ENCODE measurements at places on chromosomes 12 and 14. TPM values are rescaled to one million over a fixed set of nuclear protein-coding genes. Genes with fewer than 3 reads are reported as not detected.

GRCh38 chr12:10242539-10242938 lies 29.9 kb downstream of the GABARAPL1 start:
- no peak for DNase-seq

DNA sequence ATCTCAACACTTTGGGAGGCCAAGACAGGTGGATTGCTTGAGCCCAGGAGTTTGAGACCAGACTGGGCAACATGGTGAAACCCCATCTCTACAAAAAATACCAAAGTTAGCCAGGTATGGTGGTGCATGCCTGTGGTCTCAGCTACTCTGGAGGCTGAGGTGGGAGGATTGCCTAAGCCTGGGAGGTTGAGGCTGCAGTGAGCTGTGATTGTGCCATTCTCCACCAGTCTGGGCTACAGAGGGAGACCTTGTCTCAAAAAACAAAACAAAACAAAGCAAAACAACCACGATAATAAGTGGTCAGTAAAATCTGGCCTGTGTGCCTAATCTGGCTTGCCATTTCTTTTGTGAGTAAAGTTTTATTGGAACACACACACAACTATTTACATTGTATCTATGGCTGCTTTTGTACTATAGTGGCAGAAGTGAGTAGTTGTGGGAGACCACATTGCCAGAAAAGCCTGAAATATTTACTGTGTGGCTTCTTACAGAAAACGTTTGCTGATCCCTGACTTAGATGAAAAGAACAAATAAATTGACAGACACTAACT lies 19.4 kb upstream of the KLRG1 start:
- no peak for DNase-seq

DNA sequence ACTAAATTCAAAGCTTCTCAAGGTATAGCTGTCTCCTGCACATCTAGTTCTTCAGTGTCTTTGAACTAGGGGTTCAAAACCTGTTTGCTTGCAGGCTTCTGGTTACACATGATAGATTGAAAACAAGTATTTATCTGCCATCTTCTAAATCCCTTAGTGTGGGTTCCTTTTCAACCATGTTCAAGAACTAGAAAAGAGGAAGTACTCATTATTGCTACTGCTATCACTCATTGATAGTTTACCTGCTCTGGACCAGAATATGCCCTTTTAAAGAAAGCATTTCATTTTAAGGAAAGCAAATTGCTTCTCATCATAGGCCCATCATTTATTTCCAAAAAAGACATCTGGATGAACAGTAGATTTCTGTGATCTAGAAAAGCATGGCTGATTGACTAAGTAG lies 37.1 kb upstream of the VSX2 start:
- no peak for DNase-seq

DNA sequence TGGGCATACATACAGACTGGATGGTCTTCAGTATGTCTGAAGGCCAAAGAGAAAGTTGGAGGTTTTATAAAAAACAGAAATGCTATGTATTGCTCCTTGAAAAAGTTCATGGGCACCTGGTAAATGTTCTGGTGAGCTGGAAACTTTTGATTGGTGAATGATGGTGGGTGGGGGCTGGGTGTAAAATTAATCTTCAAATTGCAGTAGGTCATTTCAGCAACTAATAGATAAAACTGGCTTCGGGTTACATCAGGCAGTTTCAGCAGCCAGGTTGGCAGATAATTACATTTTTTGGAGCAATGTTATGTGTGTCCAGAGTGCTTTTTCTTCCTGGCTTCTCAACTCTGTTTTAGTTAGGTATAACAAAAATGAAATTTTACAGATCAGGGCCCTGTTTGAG lies 35.3 kb downstream of the SDR9C7 start:
- no peak for DNase-seq

DNA sequence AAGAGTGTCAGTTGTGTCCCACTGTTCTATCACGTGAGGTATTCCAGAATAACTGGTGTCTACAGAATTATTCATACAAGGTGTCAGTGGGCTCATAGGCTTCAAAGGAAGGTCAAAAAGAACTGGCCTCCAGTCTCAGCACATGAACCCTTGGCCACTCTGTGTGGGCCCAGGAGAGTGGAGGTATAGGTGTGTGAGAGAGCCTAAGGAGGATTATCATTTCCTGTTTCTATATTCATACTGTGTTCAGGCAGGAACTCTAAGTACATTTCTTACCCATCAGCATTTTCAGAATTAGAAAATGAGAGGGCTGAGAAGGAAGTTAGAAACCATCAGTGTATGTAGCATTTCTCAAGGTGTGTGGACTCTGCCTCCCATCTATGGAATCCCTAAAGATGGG lies 87.0 kb downstream of the BTG1 start:
- no peak for DNase-seq

DNA sequence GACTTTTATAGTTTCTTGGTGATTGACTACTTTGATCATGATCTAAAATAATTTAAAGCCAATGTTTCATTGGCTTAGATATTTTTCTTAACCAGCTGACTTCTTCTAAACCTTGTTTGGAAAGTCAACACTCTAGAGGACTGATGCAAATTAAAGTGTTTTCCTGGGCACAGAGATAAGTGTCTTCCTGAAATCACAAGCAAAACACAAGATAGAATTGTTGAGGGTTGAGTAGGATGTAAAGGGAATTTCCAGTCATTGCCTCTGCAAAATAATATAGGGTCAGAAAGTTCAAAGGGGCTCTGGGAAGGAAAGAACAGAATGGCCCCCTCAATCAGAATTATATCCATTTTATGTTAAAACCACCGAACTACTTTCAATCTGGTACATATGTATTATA lies 156.3 kb upstream of the LRIG3 start:
- DNase-seq: no peak

GRCh38 chr14:54882521-54882920 lies 20.1 kb downstream of the GCH1 start:
- no peak for DNase-seq

- DNase-seq: no peak
Measured at GRCh38 chr12:38646146-38646545, 259.2 kb downstream of the CPNE8 start.

DNA sequence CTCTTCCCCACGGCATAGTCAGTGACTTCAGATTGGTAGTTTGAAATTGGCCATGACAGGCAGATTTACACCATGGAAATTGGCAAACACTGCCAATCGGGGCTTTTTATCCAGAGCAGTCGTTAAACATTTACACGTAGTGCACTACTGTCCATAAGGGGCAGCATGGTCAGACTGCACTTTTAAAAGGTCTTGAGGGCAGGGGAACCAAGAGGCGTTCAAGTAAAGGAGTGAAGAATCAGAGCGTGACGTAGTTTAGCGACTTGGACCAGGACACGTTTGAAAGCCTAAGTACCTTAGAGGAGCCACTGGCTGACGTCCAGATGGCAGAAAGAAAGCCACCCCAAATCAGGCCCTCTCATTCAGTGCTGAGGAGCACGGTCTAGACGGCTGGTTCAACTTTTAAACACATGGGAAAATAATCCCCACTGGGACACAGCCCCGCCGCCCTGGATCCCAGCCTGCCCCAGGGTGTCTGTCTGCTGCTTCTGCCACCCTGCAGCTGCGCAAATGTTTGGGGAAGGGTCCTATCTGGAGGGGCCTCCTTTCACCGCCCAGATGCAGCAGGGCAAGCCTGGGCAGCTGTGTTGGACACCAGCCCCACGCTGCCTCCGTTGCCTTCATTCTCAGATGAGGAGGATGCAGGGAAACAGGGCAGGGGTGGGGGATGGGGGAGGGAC lies 52.5 kb upstream of the PPP2R5C start:
- peak; percentile 12 for DNase-seq

DNA sequence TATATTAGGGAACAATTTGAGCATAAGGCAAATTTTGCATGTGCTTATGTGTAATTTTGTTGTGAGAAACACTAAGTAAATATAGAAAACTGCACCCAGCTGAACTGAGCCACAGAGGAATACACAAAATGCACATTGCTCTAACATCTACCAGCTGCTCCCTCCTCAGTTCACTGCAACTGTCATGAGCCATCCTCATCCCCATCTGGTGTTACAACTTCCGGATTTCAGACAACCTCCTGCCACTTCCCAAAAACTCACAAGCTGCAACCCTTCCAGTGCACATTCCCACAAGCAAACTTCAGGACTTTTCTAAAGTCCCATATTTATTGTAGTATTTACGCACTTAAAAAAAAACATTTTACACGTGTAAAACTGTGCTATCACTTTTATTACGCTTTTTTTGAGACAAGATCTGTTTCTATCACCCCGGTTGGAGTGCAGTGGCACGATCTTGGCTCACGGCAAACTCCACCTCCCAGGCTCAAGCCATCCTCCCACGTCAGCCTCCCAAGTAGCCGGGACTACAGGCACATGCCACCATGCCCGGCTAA lies 169.1 kb upstream of the TBX3 start:
- no peak for DNase-seq

- DNase-seq: no peak
Measured at GRCh38 chr12:115988212-115988611, 289.3 kb downstream of the MED13L start.

DNA sequence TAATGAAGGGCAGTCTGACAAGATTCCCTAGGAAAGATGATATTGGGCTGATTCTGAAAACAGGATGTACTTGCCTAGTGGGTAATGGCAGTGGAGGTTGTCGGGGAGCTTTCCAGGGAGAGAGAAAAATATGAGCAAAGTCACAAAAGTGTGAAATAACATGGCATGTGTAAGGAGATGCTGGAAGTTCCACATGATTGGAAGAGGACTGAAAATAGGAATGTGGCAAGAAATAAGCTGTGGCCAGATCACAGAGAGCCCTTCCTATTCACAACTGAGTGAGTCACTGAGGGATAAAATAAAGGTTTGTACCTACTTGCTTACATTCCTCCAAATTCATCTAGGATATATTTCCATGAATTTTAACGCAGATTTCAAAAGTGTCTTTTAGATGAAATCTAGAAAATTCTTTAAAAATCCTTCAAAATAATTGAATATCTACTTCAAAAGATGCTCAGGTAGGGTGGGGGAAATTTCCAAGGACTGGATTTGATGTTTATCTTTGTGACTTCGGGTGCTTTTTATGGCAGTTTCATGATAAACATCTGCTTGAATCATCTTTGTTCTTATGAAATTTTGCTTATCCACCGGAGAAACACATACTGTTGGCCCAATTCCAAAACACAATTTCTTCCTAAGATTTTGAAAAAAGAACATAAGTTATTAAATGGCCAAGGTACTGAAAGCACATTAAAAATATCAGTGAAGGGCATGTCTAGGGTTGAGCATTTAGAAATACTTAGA lies 36.3 kb upstream of the SLC2A13 start:
- DNase-seq: no peak

The DPPA3 gene
- total RNA-seq: not detected

The TMEM229B gene
- total RNA-seq: 6.0 TPM

The MTHFD1 gene
- total RNA-seq: 126 TPM

The ATF7 gene
- 31.4 TPM for total RNA-seq
